Myometrial cell (primary cell): ENCODE measurements at places on chromosomes 5 and 9. TPM values are rescaled to one million over a fixed set of nuclear protein-coding genes. Genes with fewer than 3 reads are reported as not detected.

Gene EPB41L4B
- total RNA-seq, result 0.29 TPM in 1 of 2 replicates, not detected in the other

Gene SEC61B
- 198 and 218 TPM in 2 replicates for total RNA-seq

Gene NIM1K
- total RNA-seq, result under 0.01 and 1.2 TPM in 2 replicates

Gene STPG3
- total RNA-seq, result not detected in 2 replicates

Gene INSL4
- not detected in 2 replicates for total RNA-seq

Gene AFAP1L1
- total RNA-seq, result 5.1 and 11.2 TPM in 2 replicates

Gene KCNV2
- total RNA-seq, result not detected in 2 replicates

Gene SRP19
- total RNA-seq, result 34.0 and 61.0 TPM in 2 replicates

Gene CNOT8
- total RNA-seq, result 60.3 and 66.1 TPM in 2 replicates

Gene DMGDH
- 0.86 and 1.9 TPM in 2 replicates for total RNA-seq

Gene KCNMB1
- total RNA-seq, result not detected in 2 replicates

Gene MEGF10
- not detected in 2 replicates for total RNA-seq

Gene ADRA1B
- total RNA-seq, result under 0.01 TPM in 1 of 2 replicates, not detected in the other

Gene GRIA1
- total RNA-seq, result 3.4 and 3.7 TPM in 2 replicates

Gene SLC6A19
- not detected in 2 replicates for total RNA-seq

Gene WWC1
- total RNA-seq, result not detected in 2 replicates

Gene SLCO4C1
- total RNA-seq, result not detected in 2 replicates

Gene SYNPO
- 4.6 and 7.6 TPM in 2 replicates for total RNA-seq

Gene LYSMD3
- 14.5 and 14.7 TPM in 2 replicates for total RNA-seq

Gene LHX3
- not detected in 2 replicates for total RNA-seq
